ENCODE measurements at places on chromosomes 5 and 9. TPM values are rescaled to one million over a fixed set of nuclear protein-coding genes. Genes with fewer than 3 reads are reported as not detected.

GRCh38 chr5:45109636-45110035, 300.9 kb downstream of the MRPS30 start:
- DNase-seq: no peak

DNA sequence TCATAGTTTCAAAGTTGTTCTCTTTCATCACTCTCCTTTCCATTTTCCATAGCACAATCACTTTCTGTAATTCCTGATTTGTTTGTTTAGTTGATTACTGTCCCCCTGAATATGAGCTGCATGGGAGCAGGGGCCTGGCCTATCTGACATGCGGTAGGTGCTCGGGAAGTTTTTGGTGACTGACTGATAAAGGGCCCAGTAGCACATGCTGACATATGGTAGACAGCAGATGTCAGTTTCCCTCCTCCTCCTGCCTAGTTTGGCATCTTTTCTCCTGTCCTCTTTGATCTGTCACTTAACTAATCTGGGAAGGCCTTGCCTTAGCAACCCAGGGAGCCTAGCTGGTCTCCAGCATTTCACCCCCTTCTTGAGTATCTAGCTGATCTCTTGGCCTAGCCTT, 14.4 kb downstream of the GALNT12 start:
- DNase-seq: no peak

ANKRD31 gene
- total RNA-seq: not detected

CCNJL gene
- total RNA-seq: 2.3 TPM

IL3 gene
- total RNA-seq: not detected

DNA sequence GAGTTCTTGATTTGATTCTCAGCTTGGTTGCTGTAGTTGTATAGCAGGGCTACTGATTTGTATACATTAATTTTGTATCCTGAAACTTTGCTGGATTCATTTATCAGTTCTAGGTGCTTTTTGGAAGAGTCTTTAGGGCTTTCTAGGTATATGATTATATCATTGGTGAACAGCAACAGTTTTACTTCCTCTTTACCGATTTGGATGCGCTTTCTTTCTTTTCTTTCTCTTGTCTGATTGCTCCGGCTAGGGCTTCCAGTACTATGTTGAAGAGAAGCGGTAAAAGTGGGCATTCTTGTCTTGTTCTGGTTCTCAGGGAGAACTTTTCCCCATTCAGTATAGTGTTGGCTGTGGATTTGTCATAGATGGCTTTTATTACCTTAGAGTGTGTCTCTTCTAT, 158.9 kb downstream of the SAXO1 start:
- DNase-seq: no peak

GRCh38 chr5:89302102-89302891, 419.3 kb upstream of the MEF2C start:
- DNase-seq: no peak

DNA sequence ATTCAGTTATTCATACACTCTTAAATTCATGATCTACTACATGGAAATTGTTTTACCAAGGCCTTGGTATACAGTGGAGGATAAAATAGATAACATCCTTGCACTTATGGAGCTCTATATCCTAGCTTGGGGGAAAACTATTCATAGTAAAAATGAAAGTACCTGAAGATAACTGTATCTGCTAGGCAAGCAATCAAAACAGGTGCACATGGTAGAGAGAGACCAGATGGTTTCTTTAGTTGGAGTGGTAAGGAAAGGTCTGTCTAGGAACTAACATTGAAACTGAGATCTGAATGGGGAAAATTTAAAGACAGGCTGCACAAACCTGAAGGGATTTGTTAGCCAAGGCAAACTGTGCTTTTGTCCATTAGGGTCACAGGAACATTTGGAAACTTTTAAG, 11.1 kb upstream of the SLCO4C1 start:
- DNase-seq: no peak

SHB gene
- total RNA-seq: 10.7 TPM

- peak; percentile 96 for DNase-seq
Observed at GRCh38 chr9:69180670-69181069, 6.6 kb downstream of the TJP2 start.

DNA sequence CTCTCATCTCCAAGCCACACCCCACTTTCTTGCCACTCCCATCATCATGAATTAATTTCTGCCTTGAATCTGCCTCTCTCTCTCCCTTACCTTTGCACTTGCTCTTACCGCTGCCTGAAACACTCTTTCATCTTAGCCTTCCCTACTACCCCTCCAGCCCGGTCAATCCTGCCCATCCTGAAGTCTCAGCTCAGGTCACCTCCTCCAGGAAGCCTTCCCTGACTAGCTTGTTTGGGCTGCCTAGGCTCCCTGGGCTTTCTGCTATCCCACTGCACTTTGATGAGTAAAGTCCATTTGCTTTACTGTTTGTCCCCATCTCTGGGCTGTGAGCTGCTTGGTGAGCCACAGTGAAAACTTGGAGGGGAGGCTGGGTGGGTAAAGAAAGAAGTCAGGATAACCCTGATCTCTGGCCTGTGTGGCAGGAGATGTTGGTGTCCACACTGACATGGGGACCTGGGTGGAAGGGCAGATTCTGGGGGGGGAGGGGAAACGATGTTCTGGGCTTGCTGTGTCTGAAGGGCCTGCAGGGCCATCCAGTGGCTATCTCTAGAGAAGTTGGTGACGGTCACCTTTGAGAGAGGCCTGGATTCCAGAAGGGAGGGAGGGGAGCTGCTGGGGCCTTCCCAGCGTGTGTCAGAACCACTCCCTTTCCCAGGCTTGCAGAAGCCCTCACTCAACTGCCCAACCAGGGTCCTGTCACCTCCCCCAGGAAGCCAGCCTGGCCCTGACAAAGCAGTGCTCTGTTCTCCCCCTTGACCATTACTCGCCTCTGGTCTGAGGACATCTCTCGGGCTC, 75.0 kb upstream of the DAB2IP start:
- no peak for DNase-seq

GRCh38 chr5:59116231-59116865, 533.5 kb downstream of the RAB3C start:
- DNase-seq: no peak

- DNase-seq: peak; percentile 29
Observed at GRCh38 chr5:159047086-159047485, 52.6 kb downstream of the EBF1 start.

- no peak for DNase-seq
Observed at GRCh38 chr5:142807372-142807911, 37.3 kb downstream of the ARHGAP26 start.

GRCh38 chr9:84642553-84643141, 26.9 kb upstream of the NTRK2 start:
- no peak for DNase-seq

CAMLG gene
- 21.5 TPM for total RNA-seq

DNA sequence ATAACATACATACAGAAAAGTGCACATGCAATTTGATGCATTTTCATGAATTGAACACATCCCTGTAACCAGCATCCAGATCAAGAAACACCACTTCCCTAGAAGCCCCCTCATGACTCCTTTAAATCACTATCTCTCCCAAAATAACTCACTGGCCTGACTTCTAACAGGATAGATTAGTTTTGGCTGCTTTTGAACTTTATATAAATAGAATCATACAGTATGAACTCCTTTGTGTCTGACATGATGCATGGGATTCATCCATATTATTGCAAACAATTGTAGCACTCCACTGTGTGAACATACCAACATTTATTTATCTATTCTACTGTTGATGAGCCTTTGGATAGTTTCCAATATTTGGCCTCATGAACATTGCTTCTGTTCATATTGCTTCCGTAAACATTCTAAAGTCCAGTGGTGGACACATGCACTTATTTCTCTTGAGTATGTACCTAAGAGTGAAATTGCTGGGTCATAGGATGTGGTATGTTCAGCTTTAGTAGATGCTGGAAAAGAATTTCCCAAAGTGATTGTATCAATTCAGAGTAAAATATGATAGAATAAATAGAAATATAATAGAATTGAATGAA, 148.7 kb upstream of the GDNF start:
- DNase-seq: no peak

- DNase-seq: no peak
Observed at GRCh38 chr9:91800473-91801030, 149.5 kb downstream of the ROR2 start.

NOXA1 gene
- not detected for total RNA-seq

- DNase-seq: no peak
Observed at GRCh38 chr5:151007430-151008209, 12.8 kb upstream of the GPX3 start.

DNA sequence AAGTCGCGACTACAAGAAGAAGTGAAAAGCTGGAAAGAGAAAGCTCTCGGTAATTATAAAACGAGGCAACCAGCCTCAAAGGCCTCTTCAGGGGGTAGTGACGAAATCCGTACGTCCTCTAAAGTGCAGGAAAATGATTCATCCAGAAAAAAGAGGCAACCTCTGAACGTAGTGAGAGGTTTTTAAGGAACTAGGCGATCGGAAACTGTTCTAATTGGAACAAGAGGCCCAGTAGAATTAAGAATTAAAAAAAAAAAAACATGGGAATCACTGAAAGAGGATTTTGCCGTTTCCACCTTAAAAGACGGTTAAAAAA, 1.0 kb downstream of the CSNK1A1 start:
- peak; percentile 60 for DNase-seq

- no peak for DNase-seq
Observed at GRCh38 chr5:89972901-89973300, 436.7 kb downstream of the CETN3 start.

- no peak for DNase-seq
Observed at GRCh38 chr9:37456817-37457216, 8.4 kb downstream of the ZBTB5 start.

PFN3 gene
- not detected for total RNA-seq

FRMPD1 gene
- total RNA-seq: not detected

PRRT1B gene
- not detected for total RNA-seq

DNA sequence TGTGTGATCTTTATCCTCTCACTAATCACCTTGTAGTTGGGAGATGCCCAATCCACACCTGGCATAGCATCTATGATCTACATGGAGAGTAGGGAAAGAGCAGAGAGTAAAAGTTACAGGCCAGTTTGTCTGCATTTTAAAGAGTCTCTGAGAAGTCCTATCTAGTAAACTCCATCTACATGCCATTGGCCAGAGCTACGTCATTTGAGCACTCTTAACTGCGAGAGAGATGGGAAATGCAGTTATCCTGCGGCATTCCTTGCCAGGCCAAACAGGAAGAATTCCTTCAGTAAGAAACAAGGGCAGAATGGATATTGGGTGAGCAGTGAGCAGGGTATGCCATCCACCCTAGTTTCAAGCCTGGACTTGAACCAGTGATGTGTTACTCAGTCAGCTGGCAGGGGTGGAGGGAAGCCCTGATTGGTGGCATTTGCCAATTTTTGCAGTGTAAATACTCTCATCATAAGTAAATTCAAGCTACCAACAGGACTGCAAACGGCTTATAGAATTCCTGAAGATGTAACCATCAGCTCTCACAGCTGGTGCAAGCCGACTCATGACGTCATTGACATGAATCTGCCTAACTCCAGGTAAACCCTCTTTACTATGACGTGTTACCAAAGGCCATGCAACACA, 156.8 kb upstream of the MSX2 start:
- DNase-seq: no peak

DNA sequence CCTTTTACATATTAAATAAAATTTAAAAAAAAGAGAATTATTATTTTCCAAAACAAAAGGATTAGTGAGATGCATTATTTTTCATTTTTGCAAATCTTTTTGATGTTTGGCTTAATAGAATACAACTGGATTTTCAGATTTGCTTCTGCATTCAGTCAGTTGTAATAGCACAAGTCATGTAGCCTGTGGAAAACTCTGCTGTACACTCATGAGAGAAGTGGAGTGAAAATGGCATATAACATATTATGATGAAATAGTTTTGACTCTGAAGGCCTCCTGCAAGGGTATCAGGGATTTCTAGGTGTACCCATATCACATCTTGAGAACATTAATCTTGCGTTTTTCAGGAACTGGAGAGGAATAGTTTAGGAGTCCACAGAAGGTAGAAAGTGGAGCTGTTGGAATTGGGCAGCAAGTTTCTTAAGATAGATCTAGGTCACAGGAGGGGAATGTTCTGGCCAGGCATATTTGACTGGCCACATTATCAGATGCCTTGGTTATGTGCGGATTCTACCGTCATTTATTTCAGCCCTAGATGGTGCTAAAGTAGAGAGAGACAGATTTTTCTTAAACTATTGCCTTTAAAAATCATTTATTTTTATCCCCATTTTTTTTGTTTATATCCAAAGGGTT, 16.4 kb downstream of the LNPEP start:
- no peak for DNase-seq

DNA sequence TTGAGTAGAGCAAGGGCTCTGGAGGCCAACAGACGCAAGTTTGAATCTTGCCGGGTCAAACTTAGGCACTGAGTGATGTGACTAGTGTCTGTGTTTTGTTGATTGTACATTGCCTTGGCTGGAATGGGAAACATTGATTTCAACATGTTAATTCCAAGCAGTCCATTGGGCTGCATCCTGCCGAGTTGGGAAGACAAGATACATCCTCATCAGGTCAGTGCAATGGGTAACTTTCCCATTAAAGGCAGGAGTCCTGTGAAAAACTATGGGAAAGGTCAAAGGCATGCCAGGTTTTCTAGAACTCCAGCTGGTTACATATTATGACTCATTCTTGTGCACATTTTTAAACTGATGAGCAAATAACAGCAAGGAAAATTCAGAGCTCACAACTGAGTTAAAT, 126.5 kb upstream of the ABCA1 start:
- peak; percentile 90 for DNase-seq

PCDHGA1 gene
- total RNA-seq: 3.3 TPM

- DNase-seq: no peak
Observed at GRCh38 chr9:109537288-109537687, 39.2 kb upstream of the PTPN3 start.

DNA sequence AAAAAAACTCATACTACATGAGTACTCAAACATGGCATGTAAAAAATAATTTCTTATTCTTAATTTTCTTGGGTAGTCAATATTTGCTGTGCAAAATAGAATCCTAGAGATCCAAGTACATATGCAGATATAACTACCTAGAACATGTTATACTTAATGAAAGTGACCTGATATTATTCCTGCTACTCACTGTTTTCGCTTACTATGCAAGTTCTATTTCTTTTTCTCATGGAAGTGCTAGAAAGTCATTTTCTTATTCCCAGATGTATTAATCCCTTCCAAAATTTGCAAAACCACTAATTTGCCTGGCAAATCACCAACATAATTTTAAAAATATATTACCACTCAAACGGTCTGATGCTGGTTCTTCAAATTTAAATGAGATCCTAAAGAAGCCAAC, 19.2 kb upstream of the PLAC8L1 start:
- no peak for DNase-seq

All from RPMI7951 (cell line).